ENCODE measurements at places on chromosomes 7 and 10.

GRCh38 chr7:23067271-23067670, 38.3 kb upstream of the KLHL7 start:
- no peak for DNase-seq

- no peak for DNase-seq
Measured at GRCh38 chr10:12993595-12993994, 7.9 kb downstream of the CCDC3 start.

DNA sequence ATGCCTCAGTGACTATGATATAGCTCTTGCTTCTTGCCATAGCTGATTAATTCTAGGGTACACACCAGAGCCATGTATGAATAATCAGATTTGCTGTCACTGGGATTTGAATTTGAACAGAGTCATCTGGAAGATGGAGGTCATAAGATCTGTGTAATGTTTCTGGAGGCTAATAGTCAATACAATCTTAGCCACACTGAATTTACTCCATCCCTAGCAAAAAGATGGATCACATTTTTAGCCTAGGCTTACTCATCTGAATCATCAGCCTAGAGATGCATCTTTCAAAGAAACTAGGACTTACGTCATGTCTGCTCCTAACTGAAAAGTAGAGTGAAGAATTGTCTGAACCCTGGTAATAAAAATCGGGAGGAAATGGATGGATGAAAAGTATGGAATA, 142.3 kb upstream of the ZNF804B start:
- no peak for DNase-seq

GRCh38 chr10:51881213-51881612, 181.8 kb upstream of the CSTF2T start:
- DNase-seq = no peak

DNA sequence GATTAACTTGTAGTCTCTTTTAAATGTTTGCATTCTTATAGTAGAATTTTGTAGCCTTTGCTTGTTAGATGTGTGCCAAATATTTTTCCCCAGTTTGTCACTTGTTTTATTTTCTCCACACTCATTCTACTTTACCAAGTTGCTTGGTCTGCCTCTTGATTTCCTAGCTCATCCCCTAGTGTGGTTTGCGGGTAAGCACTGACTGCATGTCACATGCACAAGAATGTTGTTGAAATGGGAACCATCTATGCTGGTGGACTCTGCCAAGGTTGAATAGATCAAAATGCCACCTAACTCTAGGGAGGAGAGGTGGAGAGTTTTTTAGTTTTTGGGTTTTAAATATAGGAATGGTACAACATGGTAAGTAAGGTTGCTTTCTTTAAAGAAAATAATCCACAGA, 47.6 kb downstream of the FZD1 start:
- no peak for DNase-seq

GRCh38 chr10:125049216-125049881, 107.4 kb downstream of the ZRANB1 start:
- no peak for DNase-seq

GRCh38 chr7:127955051-127955531, 76.1 kb downstream of the LRRC4 start:
- DNase-seq = no peak

DNA sequence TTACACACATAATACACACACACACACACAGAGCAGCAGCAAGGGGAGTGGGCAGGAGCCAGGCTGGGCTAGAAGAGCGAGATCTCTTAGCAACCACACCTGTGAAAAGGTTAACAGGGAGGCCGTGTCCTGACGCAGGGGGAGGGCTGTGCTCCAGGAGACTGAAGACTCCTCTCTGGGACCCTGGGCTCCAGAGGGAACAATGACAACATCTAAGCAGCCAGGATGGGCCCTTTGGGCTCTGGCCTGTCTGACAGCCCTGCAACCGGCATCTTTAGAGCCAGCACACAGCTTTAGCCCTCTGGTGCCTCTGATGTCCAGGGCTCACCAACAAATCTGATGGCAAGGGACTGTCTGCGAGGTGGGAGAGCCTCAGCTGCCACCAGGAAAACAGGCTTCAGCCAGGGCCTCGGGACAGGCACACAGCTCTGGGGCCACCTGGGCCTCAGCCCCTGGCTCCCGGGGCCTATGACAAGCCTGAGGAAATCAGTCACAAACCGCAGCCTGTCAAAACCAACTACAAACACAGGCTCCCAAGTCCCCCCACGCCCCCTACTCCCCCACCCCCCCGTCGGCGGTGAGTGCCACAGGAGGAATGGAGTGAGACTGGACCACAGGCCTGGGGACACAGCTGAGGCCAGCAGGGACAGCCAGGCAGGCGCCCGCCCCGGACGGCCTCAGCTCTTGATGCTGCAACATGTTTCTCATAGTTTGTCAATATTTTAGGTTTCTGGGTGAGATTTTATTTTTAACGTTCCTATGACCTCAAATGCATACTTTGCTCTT, 102.8 kb downstream of the TNS3 start:
- no peak for DNase-seq

GRCh38 chr7:100706672-100707311, 871 bp downstream of the POP7 start:
- DNase-seq = no peak

- no peak for DNase-seq
Measured at GRCh38 chr7:27103489-27104226, 1.2 kb upstream of the HOXA2 start.

- DNase-seq = peak; percentile 84
Measured at GRCh38 chr10:102413053-102413705, 5.4 kb downstream of the PSD start.

Data from ecto neural progenitor cell (in vitro differentiated cells).